CD4-positive, alpha-beta T cell treated with Interleukin-17A for 1 hour (primary cell): ENCODE measurements at places on chromosomes 16 and 17.

- no peak for DNase-seq
Measured at GRCh38 chr16:67156143-67156844, 3.4 kb downstream of the TRADD start.

DNA sequence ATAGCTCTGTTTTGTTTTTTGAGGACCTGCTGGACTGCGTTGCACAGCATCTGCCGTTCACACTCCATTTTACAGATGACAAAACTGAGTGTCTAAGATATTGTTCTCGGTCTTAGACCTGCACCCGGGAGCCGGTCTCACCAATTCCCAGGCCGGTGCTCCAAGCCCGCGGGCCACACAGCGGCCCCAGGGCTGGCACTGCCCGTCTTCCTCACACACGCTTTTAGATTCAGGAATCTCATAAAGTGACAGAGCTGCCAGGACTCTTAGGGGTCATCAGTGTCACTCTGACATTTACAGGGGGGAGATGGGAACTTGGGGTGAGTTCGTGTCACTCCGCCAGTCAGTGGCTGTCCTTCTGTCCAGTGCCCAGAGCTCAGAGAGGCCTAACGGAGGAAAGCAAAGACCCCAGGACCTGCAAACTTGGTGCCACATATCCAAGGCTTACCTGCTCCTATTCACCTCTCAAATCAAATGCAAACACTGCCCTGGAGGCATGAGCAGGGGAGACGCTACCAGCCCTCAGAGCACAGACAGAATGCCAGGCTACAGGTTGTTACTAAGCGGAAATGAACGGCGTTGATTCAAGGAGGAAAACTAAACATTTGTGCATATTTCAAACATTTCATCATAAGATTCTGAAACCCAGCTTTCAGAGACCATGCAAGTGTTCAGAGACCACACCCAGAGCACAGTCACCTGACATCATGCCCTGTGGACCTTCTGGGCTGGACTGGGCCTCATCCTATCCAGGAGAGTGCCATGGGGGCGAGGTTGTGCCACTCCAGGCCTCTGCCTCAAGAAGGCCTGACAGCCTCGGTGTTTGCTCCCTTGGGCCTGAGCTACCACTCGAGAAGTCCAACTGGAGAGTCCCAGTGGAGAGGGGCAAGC is 29.5 kb downstream of the TNFRSF13B start:
- no peak for DNase-seq

DNA sequence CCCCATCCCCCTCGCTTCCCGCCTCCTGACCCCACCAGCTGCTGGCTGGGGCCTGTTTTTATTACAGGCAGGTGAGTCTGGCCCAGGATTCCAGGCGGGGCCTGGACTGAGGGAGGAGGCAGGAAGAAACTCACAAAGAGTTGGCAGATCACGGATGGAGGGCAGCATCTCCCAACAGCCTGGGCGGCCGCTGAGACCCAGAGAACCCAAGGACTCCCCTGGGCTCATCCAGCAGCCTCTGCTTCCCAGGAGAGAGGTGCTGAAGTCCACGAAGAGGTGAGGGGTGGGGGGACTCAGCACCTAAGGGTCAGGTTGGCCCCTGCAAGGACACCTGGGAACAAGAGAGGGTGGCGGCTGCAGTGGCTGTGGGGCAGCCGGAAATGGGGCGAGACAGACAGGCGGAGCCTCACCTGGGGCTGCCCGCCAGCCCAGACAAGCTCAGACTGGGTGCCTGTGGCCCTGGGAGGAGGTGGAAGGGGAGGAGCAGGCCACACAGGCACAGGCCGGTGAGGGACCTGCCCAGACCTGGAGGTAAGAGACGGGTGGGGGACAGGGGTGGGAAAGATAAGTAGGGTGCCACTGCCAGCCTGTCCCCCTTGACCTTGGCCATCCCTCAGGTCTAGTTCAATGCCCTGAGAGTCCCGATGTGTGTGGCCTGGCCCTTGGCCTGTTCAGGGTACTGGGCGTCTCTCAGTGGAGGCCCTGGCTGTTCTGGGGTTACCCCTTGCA is 8.7 kb upstream of the ADGRG1 start:
- no peak for DNase-seq

GRCh38 chr16:24568392-24568791 is 29.0 kb downstream of the RBBP6 start:
- no peak for DNase-seq

DNA sequence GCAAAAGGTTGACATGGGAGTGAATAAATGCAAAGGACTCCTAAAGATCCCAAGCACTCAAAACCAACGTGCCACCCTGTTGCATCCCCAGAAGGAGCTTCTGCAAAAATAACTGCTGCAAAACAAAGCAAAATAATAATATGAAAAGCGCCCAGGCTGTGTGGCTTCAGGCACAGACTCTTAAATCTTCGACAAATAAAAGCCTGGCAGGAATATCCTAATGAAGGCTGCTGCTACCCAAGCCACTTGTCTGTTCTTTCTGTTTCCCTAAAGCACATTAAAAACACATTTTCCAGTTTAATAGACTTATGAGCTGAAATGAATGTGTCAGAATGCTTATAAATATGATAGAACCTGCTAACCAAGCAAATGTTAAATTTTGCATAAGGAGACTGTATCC is 154.0 kb downstream of the SLC39A11 start:
- no peak for DNase-seq

GRCh38 chr17:14310605-14311004 is 9.7 kb downstream of the HS3ST3B1 start:
- no peak for DNase-seq

- DNase-seq = no peak
Measured at GRCh38 chr17:57021226-57021940, 43.5 kb downstream of the SCPEP1 start.

GRCh38 chr17:66727634-66728570 is 107.0 kb upstream of the CACNG5 start:
- peak; percentile 26 for DNase-seq

DNA sequence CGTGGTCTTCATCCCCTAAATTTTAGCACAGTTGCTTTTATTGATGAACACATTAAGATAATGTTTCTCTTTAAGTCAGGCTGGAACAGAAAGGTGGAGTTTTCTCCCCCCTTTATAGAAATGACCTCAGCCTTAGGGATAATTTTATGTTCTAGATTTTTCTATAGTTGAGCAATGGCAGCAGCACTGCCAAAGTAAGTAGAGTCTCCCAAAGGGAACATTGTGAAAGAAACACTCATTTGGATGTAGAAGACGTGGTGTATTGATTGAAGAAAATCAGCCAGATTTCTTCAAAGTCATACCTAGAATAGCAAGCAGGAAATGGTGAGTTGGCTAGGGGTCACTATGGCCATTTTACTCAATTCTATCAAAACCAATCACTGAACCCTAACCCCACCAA is 122.5 kb downstream of the DNAH9 start:
- DNase-seq = no peak

DNA sequence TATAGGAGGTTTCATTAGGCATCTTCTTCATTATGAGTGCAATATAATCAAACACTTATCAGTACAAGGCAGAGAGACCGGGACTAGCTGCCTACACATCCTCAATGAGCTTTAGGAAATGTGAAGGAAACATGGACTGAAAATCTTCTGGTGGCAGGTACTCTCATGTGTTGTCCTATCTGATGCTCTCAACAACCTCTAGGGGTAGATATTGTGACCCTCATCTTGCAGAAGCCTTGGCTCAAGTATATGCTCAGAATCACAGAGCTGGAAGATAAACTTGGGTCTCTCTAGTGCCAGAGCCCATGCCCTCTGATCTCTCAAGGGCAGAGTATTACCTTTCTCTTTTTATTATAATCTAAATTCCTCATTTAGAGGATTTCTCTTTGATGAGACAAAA is 181.6 kb upstream of the C17orf78 start:
- DNase-seq = no peak

GRCh38 chr16:87979352-87979751 is 28.1 kb downstream of the BANP start:
- no peak for DNase-seq

DNA sequence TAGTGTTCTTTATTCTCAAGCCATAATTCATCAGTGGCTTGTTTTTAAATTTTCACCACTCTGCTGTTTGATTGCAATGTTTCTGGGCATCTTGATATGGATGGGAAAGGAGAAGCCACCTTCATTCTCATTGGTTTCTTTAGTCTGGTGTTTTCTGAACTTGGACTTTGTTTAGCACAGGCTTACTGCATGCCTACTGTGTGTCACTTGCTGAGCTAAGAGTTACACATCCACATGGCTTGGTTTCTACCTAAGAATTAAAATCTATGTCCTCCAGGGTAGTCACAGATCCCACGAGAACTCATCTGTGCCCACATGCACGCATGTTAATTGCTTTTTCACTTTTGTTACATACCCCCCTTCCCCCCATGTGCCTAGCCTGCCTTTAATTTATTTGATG is 4.6 kb downstream of the CMIP start:
- DNase-seq = no peak

DNA sequence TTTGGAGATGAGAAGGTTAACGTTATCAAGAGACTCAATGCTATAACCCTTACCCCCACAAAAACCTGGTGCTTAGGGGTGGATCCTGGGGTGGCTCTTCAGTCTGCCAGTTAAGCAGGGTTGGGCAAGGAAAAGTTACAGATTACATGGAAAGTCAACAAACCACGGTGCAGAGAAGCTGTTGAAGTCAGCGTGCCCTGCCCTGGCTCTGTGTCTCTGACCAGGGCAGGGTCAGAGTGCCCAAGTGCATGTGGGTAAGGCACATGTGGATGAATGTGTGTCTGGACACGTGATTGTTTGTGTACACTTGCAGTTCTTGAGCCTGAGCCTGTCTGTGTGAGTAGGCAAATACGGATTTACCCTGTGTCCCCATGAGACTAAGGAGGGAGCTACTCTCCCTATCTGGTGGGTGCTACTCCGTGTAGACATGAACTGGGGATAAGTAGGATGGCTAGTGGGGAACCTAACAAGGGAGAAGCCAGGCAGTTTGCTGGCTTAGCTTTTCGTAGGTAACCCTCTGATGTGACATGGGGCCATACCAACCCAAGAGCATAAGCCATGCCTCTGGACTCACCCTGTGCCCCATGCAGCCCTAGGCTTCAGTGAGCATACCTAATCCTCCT is 5.5 kb downstream of the IGFBP4 start:
- DNase-seq = no peak

DNA sequence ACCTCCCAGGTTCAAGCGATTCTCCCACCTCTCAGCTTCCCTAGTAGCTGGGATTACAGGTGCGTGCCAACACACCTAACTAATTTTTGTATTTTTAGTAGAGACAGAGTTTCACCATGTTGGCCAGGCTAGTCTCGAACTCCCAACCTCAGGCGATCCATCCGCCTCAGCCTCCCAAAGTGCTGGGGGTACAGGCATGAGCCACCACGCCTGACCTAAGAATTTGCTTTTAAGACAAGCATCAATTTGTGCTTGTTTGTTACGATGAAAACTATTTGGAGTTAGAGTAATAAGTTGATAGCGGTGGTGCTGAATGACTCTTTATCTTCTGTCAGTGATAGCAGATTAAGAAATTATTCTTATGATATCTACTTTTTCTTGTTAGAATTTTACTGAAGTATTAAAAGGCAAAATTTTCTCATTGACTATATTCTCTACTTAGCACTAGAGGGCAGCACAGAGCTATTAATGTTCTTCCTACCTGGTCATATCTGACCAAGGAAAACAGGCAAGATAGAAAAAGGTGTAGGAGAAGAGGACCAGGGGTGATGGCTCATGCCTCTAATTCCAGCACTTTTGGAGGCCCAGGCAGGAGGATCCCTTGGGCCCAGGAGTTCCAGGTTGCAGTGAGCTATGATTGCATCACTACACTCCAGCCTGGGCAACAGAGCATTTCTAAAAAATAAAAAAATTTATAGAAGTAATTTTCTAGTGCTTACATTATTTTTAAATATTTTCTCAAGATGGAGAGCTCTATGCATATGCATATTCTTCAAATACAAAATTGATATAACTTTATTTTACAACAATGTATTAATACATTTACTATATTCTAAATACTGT is 24.5 kb downstream of the STXBP4 start:
- DNase-seq = peak; percentile 69

- DNase-seq = no peak
Measured at GRCh38 chr16:64051824-64052223, 1070.0 kb downstream of the CDH11 start.

GRCh38 chr16:85182774-85183173 is 70.5 kb upstream of the CIBAR2 start:
- DNase-seq = no peak

DNA sequence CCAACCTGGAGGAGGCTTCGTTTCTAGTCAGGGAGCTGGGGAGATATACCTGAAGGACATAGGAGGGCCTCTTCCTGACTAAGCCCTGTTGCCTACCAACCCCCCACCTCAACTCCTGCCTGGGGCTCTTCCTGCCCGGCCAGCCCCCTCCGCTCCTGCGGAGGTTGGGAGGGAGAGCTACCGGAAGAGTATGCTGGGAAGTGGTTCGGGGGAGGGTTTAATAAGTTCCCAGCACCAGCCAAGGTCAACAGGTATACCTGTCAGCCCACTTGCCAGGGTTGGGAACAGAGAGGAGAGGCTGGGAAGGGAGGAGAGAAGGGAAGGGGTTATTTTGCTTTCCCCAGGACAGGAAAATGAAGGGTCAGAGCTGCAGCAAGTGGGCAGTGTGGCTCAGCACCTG is 4.7 kb downstream of the PPP1R1B start:
- DNase-seq = no peak

GRCh38 chr16:85449191-85449884 is 163.8 kb upstream of the GSE1 start:
- DNase-seq = peak; percentile 6

DNA sequence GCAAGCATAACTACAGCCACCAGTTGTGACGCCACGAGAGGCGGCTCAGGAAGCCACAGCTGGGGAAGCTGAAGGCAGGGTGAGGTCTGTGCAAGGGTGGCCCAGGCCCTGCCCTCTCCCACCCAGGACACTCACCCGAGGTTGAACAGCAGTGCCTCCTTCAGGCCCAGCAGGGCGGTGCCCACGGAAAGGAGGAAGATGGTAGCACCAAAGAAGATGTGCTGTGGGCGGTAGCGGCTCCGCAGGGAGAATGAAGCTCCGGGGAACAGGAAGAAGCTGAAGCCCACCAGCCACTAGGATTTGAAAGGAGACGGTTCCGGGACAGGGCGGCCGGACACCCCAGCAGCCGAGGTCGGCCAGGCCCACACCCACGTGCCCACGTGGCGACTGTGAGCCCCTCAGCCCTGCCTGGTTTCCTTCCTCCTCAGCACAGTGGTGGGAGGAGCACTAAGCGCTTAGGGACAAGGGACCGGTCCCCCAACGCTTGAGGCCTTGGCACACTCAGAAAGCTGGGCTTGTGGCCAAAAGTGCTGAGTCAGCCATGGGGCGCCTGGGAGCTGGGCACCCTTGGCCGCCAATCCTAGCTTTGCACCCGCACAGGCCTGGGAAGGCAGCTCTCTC is 11.0 kb downstream of the CYB561 start:
- peak; percentile 62 for DNase-seq
